ENCODE measurements at places on chromosomes 1 and 21.

GRCh38 chr1:151056149-151056548 is 3.3 kb downstream of the CDC42SE1 start:
- no peaks in the 10 kb centered on the region for H3K27me3 ChIP-seq
- peaks cover 21% of the 10 kb centered on the region for H3K36me3 ChIP-seq
- peak overlapping the region; percentile 45 for H3K27ac ChIP-seq
- no peak for DNase-seq

DNA sequence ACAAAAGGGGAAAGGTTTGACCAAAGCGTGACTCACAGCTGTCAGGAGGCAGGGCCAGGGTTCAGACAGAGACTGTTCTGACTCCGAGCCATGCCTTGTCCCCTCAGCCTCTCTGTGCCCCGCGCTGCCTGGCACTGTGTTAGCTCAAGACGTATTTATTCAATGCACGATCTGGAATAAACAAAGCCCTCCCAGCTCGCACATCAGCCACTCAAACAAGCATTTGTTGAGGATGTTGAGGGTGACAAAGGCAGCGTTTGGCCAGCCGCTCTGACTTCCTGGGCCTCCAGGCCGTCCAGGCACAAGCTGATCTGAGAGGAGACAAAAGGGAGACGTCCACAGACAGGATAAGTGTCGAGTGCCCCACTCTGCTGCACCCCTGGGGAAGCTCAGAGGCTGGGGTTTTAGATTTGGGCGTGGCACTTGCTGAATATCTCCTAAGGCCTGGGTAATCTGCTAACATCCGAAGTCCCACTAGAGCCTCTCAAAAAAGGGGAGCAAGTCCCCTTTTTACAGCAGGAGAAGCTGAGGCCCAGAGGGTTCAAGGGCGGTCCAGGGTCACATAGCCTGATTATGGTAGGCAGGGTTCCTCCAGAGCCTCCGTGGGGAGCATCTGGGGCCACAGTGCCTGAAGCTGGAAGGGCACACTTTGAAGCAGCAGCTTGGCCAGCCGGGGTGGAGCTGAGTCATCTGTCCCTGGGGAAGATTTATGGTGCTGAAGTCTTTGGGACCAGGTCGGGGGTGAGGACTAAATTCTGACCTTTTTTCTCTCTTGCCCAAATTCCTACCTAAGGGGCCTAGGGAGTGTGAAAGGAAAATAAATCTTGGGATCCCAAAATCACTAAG is 95.9 kb downstream of the SPSB1 start:
- peaks cover 29% of the 10 kb centered on the region for H3K4me1 ChIP-seq
- no peaks in the 10 kb centered on the region for H3K27me3 ChIP-seq
- peak overlapping the region; percentile 82 for H3K27ac ChIP-seq
- H3K36me3 ChIP-seq = no peaks in the 10 kb centered on the region
- H3K4me3 ChIP-seq = no peak overlapping the region

DNA sequence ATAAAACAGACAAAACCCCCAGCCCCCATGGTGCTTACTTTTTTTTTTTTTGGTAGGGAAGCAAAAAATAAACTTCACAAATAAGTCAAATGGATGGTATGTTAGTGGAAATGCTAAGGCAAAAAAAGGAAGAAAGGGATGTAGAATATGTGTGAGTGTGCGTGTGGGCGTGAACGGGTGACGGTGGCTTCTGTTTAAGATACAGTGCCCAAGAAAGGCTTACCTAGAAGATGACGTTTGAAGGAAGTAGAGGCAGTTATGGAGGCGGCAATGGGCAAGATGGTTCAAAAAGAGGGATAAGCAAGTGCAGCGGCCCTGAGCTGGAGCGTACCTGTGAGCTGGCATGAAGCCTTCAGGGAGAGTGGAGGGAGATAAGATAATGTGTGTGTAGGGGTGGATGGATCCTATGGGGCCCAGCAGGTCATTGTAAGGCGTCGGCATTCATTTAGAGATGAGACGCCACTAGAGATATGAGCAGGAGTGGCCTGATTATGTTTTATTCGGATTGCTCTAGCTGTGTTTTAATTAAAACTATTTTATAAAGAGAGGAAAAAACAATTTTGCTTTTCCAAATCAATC is 19.9 kb downstream of the LEPR start:
- no peaks in the 10 kb centered on the region for H3K4me1 ChIP-seq
- H3K36me3 ChIP-seq = no peaks in the 10 kb centered on the region
- H3K27me3 ChIP-seq = no peaks in the 10 kb centered on the region
- no peak overlapping the region for H3K27ac ChIP-seq
- H3K4me3 ChIP-seq = no peak overlapping the region
- DNase-seq = no peak

- no peaks in the 10 kb centered on the region for H3K27me3 ChIP-seq
- no peak for DNase-seq
- H3K4me1 ChIP-seq = peaks cover 22% of the 10 kb centered on the region
- H3K4me3 ChIP-seq = peak overlapping the region; percentile 12
Observed at GRCh38 chr1:109989506-109990301, 5.1 kb downstream of the AHCYL1 start.

DNA sequence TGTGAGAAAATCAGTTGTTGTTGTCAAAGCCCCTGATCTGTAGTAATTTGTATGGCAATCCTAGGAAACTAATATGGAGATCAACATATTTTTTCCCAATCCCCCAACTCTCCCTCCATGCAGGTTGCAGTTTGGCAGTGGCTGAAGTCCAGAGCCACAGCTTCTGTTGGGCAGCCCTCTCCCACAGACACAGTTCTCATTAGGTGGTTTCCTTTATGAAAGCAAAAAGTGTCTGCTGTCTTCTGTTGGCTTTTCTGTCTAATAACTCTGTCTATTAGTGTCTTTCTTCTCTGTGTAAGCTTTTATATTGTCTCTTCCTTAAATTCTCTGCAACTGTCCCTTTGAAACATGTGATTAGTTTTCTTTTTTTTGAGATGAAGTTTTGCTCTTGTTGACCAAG is 914.3 kb upstream of the NCAM2 start:
- H3K4me3 ChIP-seq = no peak overlapping the region
- H3K27me3 ChIP-seq = no peaks in the 10 kb centered on the region
- no peaks in the 10 kb centered on the region for H3K4me1 ChIP-seq
- H3K27ac ChIP-seq = no peak overlapping the region
- H3K36me3 ChIP-seq = no peaks in the 10 kb centered on the region

- DNase-seq = no peak
- peak overlapping the region; percentile 56 for H3K4me3 ChIP-seq
- no peaks in the 10 kb centered on the region for H3K27me3 ChIP-seq
- peaks cover 11% of the 10 kb centered on the region for H3K4me1 ChIP-seq
- H3K36me3 ChIP-seq = no peaks in the 10 kb centered on the region
Observed at GRCh38 chr1:150150133-150151021, 661 bp downstream of the PLEKHO1 start.

GRCh38 chr1:29953961-29954360 is 717.6 kb downstream of the PTPRU start:
- H3K27me3 ChIP-seq = no peaks in the 10 kb centered on the region
- H3K36me3 ChIP-seq = no peaks in the 10 kb centered on the region
- no peak for DNase-seq
- H3K4me1 ChIP-seq = no peaks in the 10 kb centered on the region

- no peaks in the 10 kb centered on the region for H3K27me3 ChIP-seq
- H3K4me3 ChIP-seq = peak overlapping the region; percentile 85
- DNase-seq = no peak
- H3K27ac ChIP-seq = peak overlapping the region; percentile 90
Observed at GRCh38 chr1:193105821-193106177, 585 bp upstream of the GLRX2 start.

DNA sequence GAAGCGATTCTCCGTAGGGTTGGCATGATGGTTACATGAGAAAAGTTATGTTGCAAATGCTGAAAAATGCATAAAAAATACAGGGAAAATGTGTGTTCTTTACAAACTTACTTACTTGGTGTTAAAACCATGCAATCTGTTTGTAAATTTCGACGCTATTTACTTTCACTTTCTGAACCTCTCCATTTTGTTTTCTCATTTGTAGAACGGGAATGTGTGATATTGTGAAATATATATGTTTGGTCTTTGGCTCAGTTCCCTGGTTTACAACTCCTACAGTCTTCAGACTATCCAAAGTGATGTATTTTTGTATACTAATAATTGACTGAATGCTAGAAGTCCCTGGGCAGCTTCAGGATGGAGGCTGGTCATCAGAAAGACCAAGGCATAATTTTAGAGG is 982.3 kb downstream of the ADGRL2 start:
- no peaks in the 10 kb centered on the region for H3K27me3 ChIP-seq
- 0 out of 2 replicates have a peak overlapping the region, but pooled peaks have one; percentile 7 for H3K4me3 ChIP-seq
- H3K4me1 ChIP-seq = no peaks in the 10 kb centered on the region
- no peak overlapping the region for H3K27ac ChIP-seq
- no peaks in the 10 kb centered on the region for H3K36me3 ChIP-seq
- no peak for DNase-seq

- no peak overlapping the region for H3K4me3 ChIP-seq
- no peaks in the 10 kb centered on the region for H3K4me1 ChIP-seq
- no peak for DNase-seq
- no peaks in the 10 kb centered on the region for H3K27me3 ChIP-seq
- H3K27ac ChIP-seq = no peak overlapping the region
Observed at GRCh38 chr1:68255301-68255700, 23.0 kb upstream of the WLS start.

- H3K36me3 ChIP-seq = no peaks in the 10 kb centered on the region
- H3K27me3 ChIP-seq = no peaks in the 10 kb centered on the region
- H3K4me3 ChIP-seq = no peak overlapping the region
- no peak overlapping the region for H3K27ac ChIP-seq
- DNase-seq = no peak
Observed at GRCh38 chr1:167893798-167894197, 20.1 kb downstream of the ADCY10 start.

DNA sequence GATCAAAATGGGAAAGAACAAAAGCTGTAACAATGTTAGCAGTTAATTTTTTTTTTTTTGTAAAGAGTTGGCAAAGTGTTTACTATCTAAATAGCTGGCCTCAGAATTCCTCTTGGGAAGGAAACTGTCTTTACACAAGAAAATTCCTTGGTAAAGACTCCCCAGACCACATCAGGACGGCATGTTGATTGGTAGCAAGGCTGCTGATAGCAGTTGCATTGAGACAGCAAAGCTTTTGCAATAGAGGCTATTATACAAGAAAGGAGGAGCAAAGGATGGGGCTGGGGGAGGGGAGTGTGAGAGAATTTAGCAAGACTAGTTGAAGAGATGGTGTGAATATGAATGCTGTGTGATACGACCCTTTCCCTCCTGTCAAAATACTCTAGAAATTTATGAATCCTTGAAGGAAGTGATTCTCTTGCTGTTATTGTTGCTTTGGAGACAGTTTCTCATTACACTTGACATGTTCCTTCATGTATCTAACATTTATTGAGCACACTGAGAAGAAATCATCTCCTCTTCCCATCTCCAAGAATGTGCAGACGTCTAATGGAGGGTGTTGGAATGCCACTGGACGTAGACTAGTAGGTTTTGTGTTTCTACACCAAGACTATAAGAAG is 355.6 kb downstream of the SIPA1L2 start:
- no peaks in the 10 kb centered on the region for H3K4me1 ChIP-seq
- no peaks in the 10 kb centered on the region for H3K27me3 ChIP-seq
- H3K27ac ChIP-seq = no peak overlapping the region
- DNase-seq = no peak
- no peak overlapping the region for H3K4me3 ChIP-seq

- no peak overlapping the region for H3K4me3 ChIP-seq
- peak overlapping the region; percentile 90 for H3K27ac ChIP-seq
- DNase-seq = no peak
Observed at GRCh38 chr21:45330851-45331261, 43.2 kb upstream of the POFUT2 start.

GRCh38 chr1:88799491-88799890 is 91.9 kb downstream of the GTF2B start:
- H3K27me3 ChIP-seq = no peaks in the 10 kb centered on the region
- H3K27ac ChIP-seq = no peak overlapping the region
- DNase-seq = no peak
- no peaks in the 10 kb centered on the region for H3K4me1 ChIP-seq
- H3K4me3 ChIP-seq = no peak overlapping the region
- peaks cover 2% of the 10 kb centered on the region for H3K36me3 ChIP-seq

GRCh38 chr1:206634365-206635079 is 814 bp upstream of the DYRK3 start:
- no peaks in the 10 kb centered on the region for H3K36me3 ChIP-seq
- no peaks in the 10 kb centered on the region for H3K27me3 ChIP-seq
- peak; percentile 83 for DNase-seq
- H3K4me3 ChIP-seq = peak overlapping the region; percentile 91

DNA sequence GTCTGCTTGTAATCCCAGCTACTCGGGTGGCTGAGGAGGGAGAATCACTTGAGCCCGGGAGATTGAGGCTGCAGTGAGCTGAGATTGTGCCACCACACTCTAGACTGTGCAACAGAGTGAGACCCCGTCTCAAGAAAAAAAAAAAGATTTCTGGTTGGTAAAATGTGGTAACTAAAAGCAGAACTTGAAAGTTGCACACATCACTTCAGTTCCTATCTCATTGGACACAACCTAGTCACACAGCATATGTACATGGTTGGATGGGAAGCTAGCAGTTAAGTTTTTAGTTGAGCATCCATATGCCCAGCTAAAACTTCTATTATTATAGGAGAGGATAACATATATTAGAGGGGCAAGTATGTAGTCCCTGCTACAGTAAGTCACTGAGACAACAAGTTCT is 22.1 kb downstream of the BCAS2 start:
- H3K4me3 ChIP-seq = no peak overlapping the region
- H3K36me3 ChIP-seq = no peaks in the 10 kb centered on the region
- no peak overlapping the region for H3K27ac ChIP-seq
- H3K27me3 ChIP-seq = no peaks in the 10 kb centered on the region
- DNase-seq = no peak

GRCh38 chr1:76759171-76759860 is 108.0 kb upstream of the ST6GALNAC5 start:
- no peak overlapping the region for H3K27ac ChIP-seq
- H3K27me3 ChIP-seq = no peaks in the 10 kb centered on the region
- no peaks in the 10 kb centered on the region for H3K36me3 ChIP-seq
- no peaks in the 10 kb centered on the region for H3K4me1 ChIP-seq

DNA sequence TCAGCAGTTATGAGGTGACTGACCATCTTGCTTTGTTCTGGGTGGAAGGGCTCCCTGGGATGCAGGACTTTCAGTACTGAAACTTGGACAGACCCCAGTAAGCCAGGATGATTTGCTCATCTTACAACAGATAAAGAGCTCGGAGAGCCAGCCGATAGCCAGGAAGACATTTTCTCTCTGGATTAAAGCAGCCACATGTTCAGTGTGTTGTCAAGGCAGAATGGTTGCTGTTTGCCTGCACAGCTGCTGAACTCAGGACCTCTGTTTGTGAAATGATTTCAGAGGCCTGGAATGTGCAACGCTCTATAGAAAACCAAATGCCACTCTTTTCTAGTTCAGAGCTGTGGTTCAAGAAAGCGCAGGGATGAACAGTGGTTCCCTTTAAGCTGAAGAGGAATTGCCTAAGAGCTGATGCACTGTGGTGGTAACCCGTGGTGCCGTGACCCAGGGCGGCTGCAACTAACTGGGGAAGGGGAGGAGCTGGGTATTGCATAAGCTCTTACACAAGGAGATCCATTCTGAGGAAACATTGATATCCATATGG is 40.7 kb downstream of the CASQ2 start:
- no peak overlapping the region for H3K4me3 ChIP-seq
- H3K4me1 ChIP-seq = no peaks in the 10 kb centered on the region
- no peaks in the 10 kb centered on the region for H3K36me3 ChIP-seq
- no peaks in the 10 kb centered on the region for H3K27me3 ChIP-seq

DNA sequence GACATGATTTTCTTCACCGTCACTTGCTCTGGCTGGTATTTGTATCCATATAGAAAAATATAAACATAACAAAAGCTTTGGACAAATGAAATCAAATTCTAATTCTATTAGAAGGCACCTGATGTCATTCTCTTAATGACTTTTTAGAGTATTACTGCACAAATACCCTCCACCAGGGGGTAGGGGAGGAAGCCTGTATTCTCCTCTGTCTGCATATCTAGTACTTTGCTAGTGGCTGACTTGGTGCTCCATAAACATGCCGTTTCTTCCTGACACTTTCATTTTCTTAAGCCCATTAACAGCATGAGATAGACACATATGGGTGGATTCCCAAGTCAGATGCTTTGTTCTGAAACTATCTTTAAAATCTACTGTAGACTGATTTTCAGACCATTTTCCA is 20.6 kb upstream of the KCNJ15 start:
- no peak for DNase-seq
- H3K27me3 ChIP-seq = no peaks in the 10 kb centered on the region
- no peak overlapping the region for H3K27ac ChIP-seq
- H3K36me3 ChIP-seq = no peaks in the 10 kb centered on the region

Data from Panc1 (cell line).